ENCODE measurements at places on chromosomes 11 and 22. TPM values are rescaled to one million over a fixed set of nuclear protein-coding genes. Genes with fewer than 3 reads are reported as not detected.

- no peak for DNase-seq
Measured at GRCh38 chr11:60977836-60978235, 6.4 kb downstream of the CD6 start.

DNA sequence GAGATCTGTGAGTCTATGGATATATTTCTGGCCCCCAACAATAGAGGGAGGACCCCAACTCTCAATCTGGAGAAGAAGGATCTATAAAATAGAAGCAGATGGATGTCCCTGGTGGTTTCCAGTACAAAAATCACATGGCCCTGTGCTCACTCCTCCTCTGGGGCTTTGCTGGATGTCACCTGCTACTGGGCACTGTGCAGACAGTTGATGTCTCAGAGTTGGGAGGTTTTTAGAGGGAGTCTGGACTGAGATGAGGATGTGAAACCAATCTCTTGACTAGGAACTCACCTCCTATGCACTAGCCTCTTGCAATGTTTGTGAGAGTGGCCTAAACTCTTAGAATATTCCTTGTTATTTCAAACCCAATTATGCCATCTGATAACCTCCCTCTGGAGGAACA is 107.2 kb downstream of the SCN3B start:
- no peak for DNase-seq

- peak; percentile 30 for DNase-seq
Measured at GRCh38 chr11:122042981-122043380, 73.0 kb downstream of the BLID start.

DNA sequence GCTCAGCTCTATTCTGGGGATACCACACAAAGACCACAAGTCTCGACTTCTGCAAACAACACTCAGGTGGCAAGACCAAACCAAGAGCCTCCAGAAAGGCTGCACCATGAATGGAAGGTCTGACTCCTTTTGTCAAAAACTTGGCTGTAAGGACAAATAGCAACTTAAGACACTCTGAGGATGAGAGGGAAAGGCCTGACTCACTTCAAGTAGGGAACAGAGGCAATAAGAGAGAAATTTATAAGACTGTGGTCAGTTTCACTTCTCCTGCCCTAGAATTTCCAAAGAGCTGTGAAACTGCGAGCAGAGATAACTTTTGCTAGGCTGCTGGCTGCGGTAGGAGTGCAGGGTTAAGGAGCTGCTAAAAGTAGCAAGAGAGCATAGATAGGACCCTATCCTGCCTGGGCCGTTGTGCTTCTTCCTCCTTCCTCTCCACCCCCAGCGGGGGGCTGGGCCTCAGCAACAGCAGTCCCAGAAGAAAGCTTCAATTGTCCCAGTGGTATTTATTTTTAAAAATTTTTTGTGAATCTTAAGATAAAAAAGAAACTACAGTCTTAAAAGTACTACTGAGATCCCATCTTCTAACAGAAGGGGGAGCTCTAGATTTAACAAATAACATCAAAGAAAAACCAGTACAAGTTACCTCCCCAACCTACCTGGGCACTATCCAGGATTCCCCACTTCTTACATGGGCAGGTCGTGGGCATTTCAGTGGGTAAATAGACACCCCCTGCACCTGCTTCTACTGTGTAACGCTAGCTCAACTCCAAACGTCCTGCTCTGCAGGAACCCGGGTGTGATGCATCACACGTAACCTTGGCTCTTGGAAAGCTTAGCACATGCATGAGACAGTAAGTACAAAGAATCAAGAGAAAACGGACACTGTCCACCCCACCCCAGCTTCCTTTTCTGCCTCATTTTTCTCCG is 66.4 kb downstream of the SGSM3 start:
- DNase-seq: peak; percentile 55

DNA sequence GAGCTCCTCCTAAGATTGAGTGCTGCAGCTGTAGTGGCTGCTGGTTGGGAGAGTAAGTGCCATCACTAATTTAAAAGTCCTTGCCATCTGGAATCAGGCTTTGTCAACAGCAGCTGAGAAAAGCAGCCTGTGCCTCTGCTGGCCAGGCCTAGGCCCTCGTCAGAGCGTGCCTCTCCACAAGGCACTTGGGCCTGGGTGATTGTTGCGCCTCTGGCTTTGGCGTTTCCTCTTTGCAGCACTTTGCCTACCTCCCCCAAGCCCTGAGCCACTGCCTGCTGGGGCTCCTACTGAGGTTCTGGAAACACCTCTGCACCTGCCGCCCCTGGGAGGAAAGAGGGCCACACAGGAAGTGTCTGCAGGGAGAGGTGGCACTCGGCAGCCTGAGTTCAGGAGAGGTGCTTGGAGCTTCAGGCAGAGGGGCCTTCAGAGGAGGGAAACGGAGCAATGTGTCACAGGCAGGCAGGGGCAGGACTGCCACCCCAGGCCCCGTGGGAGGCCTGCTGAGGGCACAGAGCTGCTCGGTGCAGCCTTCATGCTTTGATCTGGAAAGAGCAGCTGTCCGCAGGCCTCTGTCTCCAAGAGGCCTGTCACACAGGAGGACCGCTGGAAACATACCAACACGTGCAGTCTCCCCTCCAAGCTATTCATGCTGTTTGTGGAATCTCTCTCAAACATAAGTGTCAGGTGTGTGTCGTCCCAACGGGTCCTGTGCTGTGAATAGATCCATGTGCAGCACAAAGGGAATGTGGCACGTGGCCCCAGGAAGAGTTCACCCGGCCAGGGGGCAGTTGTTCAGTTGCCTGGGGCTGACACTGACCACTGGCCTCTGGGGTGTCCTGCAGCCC is 61.5 kb upstream of the EMID1 start:
- no peak for DNase-seq

GRCh38 chr11:78099666-78100065 is 20.0 kb upstream of the NDUFC2 start:
- DNase-seq: no peak

GRCh38 chr11:36300650-36301049 is 4.6 kb downstream of the PRR5L start:
- DNase-seq: peak; percentile 27

DNA sequence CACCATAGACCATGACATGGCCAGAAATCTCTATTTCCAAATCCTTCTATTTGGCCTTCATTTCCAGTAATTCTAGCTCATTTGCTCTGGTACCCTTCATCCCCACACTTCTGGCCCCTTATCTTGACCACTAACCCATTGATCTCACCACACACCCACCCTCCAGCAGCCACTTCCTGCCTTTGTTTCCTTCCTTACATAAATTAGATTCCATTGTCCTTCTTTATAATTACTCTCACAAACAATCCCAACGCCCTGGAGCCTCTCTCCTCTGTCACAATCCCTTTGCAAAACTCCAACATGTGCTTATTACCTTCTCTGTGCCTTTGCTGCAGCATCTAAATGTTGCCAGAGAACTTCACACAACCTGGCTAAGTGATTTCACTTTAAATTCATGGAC is 14.8 kb downstream of the APLNR start:
- DNase-seq: no peak

DNA sequence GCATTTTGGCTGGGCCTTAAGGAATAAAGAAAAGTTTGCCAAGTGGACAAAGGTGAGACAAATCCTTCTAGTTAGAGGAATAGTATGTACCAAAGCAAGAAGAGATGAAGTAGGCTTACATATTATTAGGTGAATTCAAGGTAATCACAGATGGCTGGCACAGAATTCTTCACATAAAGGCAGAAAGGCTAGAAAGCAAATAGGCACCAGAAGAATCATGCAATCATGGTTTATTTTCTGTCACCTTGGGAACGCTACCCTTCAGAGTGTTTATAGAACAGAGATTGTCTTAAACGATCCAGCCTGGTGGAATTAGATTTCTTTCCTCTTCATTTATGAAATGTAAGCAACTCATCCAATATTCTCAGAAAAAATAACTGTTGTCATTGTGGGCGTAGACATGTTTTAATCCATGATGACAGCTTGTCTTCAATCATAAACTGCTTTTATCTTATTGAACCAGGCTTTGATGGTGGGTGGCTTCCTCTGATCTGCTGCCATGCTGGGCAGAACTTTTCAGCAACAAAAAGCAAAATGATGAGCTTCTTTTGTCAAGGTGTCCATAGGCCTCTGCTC is 49.0 kb upstream of the CSNK2A3 start:
- no peak for DNase-seq

OR2AG2 gene
- not detected for total RNA-seq

XKR3 gene
- total RNA-seq: 0.44 TPM

NLRP14 gene
- not detected for total RNA-seq

CDC42BPG gene
- 0.54 TPM for total RNA-seq
